Ovary (tissue), 10 donors: ENCODE measurements at places on chromosomes 2 and 18. TPM values are rescaled to one million over a fixed set of nuclear protein-coding genes. Genes with fewer than 3 reads are reported as not detected.

The PFN4 gene
- 0.61 TPM for total RNA-seq

The ITGB6 gene
- total RNA-seq, result not detected

GRCh38 chr18:48036226-48036625, 105.8 kb upstream of the SMAD2 start:
- DNase-seq, result no peak

GRCh38 chr18:8140841-8141501, 468.3 kb upstream of the RAB12 start:
- peak; percentile 52 for DNase-seq

- no peak for DNase-seq
Measured at GRCh38 chr2:31413862-31414550, 536 bp downstream of the XDH start.

- no peak for DNase-seq
Measured at GRCh38 chr2:45826884-45827635, 175.6 kb downstream of the PRKCE start.
